SHP77 (cell line): ENCODE measurements at places on chromosomes 1 and 21.

DNA sequence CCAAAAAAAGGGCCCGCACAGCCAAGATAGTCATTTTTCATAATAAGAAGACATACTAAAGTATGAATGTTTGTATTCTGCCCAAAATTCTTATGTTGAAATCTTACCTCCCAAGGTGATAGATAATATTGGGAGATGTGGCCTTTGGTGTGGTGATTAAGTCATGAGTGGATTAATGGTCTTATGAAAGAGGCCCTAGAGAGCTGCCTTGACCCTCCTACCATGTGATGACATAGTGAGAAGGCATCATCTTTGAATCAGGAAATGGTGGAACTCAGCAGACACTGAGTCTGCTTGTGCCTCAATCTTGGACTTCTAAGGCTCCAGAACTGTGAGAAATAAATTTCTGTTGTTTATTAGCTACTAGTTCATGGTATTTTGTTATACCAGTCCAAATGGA lies 11.8 kb upstream of the RNPC3 start:
- no peak for DNase-seq

DNA sequence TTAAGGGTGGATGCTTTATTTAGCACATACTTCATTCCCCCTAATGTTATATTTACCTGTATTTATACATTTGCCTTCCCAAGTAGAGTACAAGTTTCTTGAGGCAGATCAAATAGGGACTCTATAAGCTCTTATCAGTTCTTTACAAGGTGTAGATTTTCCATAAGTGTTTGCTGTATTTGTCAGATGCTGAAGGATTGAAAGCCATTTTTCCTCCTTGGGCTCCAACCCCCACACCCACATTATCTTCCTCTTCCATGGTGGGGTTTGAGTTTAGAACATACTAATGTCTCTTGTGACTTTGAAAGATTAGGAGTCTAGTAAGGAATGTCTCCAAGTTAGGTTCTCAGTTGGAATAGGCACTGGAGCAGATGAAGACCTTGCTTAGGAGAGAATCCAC lies 2.4 kb upstream of the CHI3L2 start:
- no peak for DNase-seq

GRCh38 chr1:174007851-174008250 lies 14.3 kb downstream of the RC3H1 start:
- DNase-seq: no peak

DNA sequence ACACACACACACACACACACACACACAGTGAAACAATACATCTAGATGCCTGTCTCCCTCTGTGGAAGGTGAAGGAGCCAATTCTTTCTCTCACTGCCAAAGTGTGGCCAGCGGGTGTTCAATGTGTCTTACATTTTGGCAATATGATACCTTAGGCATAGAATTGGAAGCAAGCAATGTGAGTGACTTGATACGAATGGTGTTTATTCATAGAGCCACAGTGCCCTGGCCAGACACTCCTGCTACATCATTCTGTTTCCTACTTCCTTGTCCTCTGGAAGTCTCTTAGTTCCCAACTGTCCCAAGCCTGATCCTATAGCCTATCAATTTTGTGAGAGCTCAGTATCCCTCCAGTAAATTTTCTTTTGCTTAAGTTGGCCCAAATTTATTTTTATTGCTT lies 170.0 kb upstream of the L1TD1 start:
- no peak for DNase-seq

- DNase-seq: no peak
These were observed 4.1 kb downstream of the PPT1 start for GRCh38 chr1:40092706-40093639.

- no peak for DNase-seq
These were observed 33.5 kb upstream of the HHAT start for GRCh38 chr1:210294999-210295745.

- no peak for DNase-seq
These were observed 6.6 kb upstream of the SLFNL1 start for GRCh38 chr1:41028034-41028642.

DNA sequence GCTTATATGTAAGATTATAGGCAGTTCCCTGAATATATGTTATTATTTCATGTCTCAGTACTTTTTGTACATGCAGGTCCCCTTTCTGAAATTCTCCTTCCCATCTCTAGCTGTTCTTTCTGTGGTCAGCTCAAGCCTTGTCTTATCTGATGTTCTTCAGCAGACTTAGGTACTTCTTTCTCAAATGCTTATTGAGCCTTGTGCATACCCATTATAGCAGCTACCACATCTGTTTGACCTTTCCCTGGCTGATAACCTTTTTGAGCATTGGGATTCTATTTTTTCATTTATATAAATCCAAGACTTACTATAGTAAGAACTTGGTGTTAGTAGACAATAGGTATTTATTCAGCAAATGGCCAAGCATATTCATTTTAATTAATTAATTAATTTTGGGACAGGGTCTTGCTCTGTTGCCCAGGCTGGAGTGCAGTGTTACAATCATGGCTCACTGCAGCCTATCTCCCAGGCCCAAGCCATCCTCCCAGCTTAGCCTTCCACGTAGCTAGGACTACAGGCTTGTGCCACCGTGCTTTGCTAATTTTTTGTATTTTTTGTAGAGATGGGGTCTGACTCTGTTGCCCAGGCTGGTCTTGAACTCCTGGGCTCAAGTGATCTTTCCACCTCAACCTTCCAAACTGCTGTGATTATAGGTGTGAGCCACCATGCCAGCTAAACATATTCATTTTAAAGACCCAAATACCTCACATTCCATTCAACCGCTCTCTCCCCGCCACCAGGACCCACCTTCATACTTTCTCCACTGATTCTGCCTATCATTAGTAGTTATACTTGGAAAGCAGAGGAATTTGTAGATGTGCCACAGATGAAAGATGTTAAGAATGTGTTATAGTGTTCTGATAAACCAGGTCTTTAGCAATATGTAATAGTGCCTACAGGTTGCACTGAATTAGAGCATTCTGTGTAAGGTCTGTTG lies 16.7 kb downstream of the TIPRL start:
- DNase-seq: no peak

- no peak for DNase-seq
These were observed 24.0 kb downstream of the EEIG2 start for GRCh38 chr1:108583757-108584427.

DNA sequence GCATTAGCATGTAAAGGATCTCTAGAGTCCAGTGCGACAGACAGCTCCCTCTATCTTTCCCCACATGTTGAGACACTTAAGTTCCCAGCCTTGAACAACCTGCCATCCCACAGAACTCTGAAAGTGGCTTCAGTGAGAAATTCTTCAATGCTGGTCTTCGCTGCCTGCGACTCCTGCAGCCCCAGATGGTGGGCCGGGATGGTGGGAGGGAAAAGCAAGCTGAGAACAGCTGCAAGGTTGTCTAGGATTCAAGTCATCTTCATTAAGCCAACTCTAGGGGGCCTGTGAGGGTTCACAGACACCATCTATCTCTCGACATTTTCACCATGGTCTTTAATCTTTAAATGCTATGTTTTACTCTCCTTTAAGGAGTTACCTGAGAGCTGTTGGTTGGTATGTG lies 185.5 kb upstream of the C1orf174 start:
- DNase-seq: no peak

- DNase-seq: no peak
These were observed 4.3 kb downstream of the SKI start for GRCh38 chr1:2232255-2232915.

DNA sequence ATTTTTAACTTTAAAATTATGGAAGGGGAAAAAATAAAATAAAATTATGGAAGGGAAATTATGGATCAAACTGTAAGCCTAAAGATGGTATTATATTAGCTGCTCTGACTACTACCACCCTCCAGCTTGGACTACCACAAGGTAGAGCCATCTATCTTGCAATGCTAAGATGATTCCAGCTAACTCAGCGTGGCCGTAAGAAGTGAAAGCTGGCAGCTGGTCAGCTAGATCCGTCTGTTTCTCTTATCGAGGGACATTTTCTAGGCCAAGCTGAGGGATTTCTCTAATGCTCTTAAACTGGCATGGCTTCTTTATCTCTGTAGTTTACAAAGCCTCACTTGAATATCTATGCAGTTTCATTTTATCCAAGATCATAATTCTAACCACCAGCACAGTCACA lies 31.5 kb downstream of the LYST start:
- DNase-seq: no peak

DNA sequence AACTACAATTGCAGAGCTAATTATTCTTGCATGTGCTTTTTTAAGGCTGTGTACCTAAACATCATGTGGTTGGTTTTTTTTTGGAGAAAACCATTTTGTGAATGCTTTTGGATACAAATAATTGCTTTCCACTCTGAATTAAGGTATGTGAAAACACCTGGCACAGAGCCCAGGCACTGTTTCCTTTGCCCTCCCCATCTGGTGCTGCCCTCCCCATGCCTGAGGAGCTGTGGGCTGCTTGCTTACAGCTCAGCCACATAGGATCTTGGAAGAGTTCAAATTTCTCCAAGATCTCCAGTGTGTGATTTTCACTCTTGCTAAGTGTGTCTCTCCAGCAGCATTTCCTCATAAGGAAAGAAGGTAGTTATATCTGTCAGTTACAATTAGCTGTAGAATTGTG lies 27.8 kb downstream of the DNM3 start:
- no peak for DNase-seq

DNA sequence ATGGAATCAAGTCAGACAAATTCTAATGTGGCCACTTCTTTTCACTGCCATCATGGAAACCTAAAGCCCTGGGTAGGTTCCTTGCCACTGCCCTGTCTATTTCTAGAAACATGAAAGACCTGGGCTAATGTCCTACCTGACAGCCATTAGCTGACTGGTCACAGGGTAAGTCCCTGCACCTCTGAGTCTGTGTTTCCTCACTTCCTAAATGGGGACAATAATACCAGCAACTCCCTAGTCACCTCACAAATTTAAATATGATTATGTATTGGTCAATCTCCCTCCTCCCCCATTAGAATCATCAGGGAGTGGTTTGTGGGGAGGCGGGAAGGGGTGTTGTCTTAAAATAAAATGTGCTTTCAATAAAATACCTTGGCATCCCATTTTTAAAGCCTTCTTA lies 2.2 kb downstream of the CREG1 start:
- no peak for DNase-seq

DNA sequence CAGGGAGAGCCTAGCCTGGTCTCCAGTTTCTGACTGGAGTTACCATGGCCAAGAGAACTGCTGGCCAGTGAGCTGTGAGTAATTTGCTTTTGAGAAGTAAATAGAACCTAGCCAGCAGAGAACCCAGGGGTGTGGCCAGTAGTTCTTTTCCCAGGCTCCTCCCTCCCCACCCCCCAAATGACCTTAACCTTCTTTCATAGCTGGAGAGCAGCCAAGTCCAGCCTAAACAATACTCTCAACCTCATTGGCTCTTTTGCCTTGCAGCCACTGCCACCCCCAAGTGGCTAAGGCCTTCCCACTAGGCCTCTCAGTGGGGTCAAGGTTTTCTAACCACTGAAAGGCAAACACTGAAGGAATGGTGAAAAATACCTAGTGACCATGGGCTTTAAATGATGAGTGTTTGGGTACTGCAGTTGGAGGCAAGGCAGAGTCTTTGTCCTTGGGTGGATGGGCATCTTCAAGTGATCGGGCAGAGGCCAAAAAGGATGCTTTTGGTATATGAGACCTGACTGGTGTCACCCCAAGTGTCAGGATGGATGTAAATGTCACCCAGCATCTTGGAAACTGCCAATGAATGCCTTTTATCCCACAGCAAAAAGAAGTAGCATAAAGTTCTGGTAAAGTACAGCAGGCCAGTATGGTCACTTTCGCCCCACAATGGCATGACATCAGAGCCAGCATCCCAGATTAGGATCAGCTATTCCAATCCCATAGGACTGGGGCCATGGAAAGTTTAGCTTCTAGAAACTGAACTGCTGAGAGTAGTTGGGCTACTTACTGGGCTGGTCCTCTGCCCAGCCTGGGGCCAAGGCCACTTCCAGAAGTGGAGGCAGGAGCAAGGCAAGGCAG lies 3.5 kb upstream of the PIGV start:
- no peak for DNase-seq

- DNase-seq: peak; percentile 62
These were observed 122.5 kb upstream of the CACYBP start for GRCh38 chr1:174877208-174877673.

DNA sequence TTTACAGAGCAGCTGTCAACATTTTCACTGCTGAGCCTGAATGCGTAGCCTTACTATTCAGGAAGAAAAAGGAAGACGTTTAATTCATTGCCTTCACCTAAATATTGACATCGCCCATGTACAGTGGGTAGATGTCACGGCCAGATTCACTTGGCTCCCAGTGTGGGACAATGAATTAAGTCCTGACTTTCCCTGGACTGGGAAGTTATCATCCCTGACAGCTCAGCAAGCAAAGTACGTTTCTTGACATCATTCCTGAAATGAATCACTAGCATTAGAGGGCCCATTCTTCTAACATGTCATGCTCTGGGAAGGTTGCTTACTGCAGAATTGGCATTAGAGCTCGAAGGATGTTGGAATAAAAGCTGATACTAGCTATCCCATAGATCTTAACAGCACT lies 37.8 kb downstream of the LRRC53 start:
- DNase-seq: no peak

- DNase-seq: no peak
These were observed 17.3 kb downstream of the S1PR1 start for GRCh38 chr1:101253976-101254674.

DNA sequence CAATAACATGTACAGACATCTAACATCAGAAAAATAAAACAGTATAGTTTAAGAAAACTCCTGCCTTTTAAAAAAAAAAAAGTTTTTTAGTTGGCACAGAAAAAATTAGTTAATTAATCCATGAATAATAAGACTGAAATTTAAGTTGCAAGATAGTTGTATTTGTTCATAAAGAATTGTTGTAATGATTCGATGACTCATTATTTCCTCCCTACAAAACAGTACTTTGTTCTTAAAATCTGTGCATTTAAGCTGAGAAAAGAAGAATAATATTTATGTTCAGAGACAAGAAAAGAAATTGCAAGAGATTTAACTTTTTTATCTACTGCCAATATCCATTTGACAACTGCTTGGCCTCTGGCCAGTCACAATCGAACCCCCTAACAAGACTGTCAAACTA lies 894.7 kb downstream of the ADGRL2 start:
- DNase-seq: no peak

DNA sequence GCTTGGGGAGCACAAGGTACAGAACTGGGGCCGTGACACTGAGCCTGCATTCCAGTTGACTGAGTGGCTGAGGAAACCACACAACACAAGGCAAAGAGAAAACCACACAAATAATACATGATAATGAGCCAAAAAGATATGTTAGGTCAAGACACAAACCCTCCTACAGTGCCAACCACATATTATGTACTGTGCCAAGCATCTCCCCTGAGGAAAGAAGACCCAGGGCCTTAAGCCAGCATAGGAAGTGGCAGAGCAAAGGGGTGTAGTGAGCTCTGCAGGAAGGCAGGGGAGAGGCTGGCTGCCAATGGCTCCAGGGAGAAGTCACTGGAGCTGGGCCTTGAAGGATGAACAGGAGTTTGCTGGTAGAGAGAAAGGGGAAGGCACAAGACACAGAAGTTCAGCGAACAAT lies 28.2 kb downstream of the CTNNBIP1 start:
- no peak for DNase-seq
